ENCODE measurements at places on chromosomes 4 and X.

- H3K4me1 ChIP-seq: no peaks in the 10 kb centered on the region
- no peak for DNase-seq
- no peaks in the 10 kb centered on the region for H3K27me3 ChIP-seq
Observed at GRCh38 chr4:184386271-184386781, 88.0 kb downstream of the IRF2 start.

DNA sequence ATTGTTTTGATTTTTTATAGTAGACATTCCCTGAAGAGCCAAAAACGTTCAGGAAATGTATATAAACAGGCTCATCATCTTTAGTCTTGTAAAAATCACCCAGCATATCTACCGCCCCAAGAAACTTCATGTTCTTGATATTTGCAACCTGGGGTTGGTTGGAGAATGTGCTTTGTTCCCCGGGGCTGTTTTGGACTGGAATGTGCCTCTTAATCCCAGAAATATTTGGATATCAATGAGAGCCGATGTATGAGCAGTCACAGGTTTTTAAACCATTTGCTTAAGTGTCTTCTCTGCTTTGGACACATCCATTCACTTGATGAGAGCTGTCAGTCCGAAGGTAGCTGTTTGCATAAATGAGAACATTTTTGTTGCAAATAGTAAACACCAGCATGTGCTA is 449.7 kb downstream of the PCDH7 start:
- no peak overlapping the region for H3K27ac ChIP-seq
- no peaks in the 10 kb centered on the region for H3K27me3 ChIP-seq
- H3K36me3 ChIP-seq: no peaks in the 10 kb centered on the region
- no peak overlapping the region for H3K4me3 ChIP-seq

- H3K36me3 ChIP-seq: no peaks in the 10 kb centered on the region
- no peaks in the 10 kb centered on the region for H3K27me3 ChIP-seq
- no peaks in the 10 kb centered on the region for H3K4me1 ChIP-seq
- no peak for DNase-seq
- no peak overlapping the region for H3K4me3 ChIP-seq
Observed at GRCh38 chr4:103050736-103051436, 25.7 kb downstream of the SLC9B2 start.

GRCh38 chrX:133402830-133403625 is 12.3 kb downstream of the GPC4 start:
- H3K27ac ChIP-seq: peak overlapping the region; percentile 59
- H3K4me3 ChIP-seq: no peak overlapping the region
- no peaks in the 10 kb centered on the region for H3K4me1 ChIP-seq
- no peaks in the 10 kb centered on the region for H3K36me3 ChIP-seq

- H3K36me3 ChIP-seq: no peaks in the 10 kb centered on the region
- no peak overlapping the region for H3K27ac ChIP-seq
- no peaks in the 10 kb centered on the region for H3K4me1 ChIP-seq
- no peaks in the 10 kb centered on the region for H3K27me3 ChIP-seq
Observed at GRCh38 chrX:118347736-118348135, 1.8 kb downstream of the WDR44 start.

DNA sequence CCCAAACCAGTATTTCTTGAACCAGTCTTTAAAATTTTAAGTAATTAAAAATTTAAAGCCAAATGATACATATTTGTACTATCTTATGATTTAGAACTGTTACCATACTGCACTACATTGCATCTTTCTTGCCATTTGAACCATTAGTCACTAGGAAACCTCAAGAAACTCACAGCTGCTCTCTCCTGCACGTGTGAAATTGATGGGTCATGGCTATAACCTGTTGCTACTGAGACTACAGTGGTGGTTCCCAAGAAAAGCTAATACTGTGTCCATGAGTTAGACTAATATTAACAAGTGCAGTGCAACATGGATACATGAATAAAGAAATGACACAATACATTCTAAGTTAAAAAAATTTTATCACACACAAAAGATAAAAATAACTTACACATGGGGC is 88.4 kb downstream of the PDE5A start:
- no peak overlapping the region for H3K27ac ChIP-seq
- no peak overlapping the region for H3K4me3 ChIP-seq
- H3K27me3 ChIP-seq: no peaks in the 10 kb centered on the region
- no peaks in the 10 kb centered on the region for H3K4me1 ChIP-seq

- no peak overlapping the region for H3K4me3 ChIP-seq
- peak overlapping the region; percentile 55 for H3K27ac ChIP-seq
- H3K4me1 ChIP-seq: no peaks in the 10 kb centered on the region
- H3K36me3 ChIP-seq: no peaks in the 10 kb centered on the region
- no peaks in the 10 kb centered on the region for H3K27me3 ChIP-seq
Observed at GRCh38 chr4:185774845-185775680, 36.9 kb downstream of the SORBS2 start.

- no peaks in the 10 kb centered on the region for H3K36me3 ChIP-seq
- no peak overlapping the region for H3K27ac ChIP-seq
- no peak for DNase-seq
- H3K4me1 ChIP-seq: no peaks in the 10 kb centered on the region
- H3K4me3 ChIP-seq: no peak overlapping the region
- no peaks in the 10 kb centered on the region for H3K27me3 ChIP-seq
Observed at GRCh38 chr4:22534374-22534773, 18.5 kb upstream of the ADGRA3 start.

DNA sequence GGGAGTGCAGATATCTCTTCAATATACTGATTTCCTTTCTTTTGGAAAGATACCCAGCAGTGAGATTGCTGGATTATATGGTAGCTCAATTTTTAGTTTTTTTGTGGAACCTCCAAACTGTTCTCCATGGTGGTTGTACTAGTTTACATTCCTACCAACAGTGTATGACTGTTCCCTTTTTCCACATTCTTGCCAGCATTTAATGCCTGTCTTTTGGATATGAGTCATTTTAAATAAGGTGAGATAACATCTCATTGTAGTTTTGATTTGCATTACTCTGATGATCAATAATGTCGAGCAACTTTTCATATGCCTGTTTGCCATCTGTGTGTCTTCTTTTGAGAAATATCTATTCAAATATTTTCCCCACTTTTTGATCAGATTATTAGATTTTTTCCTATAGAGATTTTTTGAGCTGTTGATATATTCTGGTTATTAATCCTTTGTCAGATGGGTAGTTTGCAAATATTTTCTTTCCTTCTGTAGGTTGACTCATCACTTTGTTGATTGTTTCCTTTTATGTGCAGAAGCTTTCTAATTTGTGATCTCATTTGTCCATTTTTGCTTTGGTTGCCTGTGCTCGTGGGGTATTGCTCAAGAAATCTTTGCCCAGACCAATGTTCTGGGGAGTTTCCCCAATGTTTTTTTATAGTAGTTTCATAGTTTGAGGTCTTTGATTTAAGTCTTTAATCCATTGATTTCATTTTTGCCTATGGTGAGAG is 552.7 kb downstream of the ZNF674 start:
- DNase-seq: no peak
- H3K27me3 ChIP-seq: no peaks in the 10 kb centered on the region
- no peak overlapping the region for H3K27ac ChIP-seq
